ENCODE measurements at places on chromosomes 2 and 18.
A peak's percentile ranks its signal among the peaks of the same experiment; 100 is the strongest.

- DNase-seq = no peak
These were observed 436.7 kb downstream of the ZEB2 start for GRCh38 chr2:144083211-144083610.

DNA sequence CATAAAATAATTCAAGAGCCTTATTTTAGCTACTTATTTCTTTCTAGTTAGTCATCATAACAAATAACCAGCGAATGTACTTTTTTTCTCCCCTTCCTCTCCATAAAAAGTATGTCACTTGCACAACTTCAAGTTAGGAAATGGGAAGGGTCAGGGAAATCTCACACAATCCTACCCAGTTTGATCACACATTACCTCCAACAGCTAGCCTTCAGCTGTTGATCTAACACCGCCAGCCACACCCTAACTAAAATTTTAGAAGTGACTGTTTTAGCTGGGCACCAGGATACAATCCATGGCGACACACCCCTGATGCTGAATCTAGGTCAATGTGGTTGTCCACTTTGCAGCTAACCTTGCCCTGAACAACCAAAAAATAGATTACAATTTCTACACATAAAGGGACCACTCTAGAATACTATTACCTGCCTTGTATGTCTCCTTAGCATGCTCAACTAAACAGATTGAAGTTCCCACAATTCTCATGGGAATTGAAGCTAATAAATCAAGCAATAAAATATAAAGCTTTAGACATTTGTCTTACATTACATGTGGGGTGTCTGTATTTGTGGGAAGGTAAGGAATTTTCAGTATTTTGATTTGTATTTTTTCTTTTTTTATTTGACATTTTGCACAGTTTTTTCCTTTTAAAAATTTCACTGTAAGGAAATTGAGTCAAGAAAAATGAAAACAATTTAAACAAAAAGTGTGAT, 7.3 kb upstream of the COL3A1 start:
- DNase-seq = no peak

- peak; percentile 90 for DNase-seq
These were observed at the start of gene ENOSF1 for GRCh38 chr18:712401-713134. Gene ENOSF1, minus strand, starts transcription at chr18:712630. Its CDS starts 43 bp downstream, at chr18:712587.

DNA sequence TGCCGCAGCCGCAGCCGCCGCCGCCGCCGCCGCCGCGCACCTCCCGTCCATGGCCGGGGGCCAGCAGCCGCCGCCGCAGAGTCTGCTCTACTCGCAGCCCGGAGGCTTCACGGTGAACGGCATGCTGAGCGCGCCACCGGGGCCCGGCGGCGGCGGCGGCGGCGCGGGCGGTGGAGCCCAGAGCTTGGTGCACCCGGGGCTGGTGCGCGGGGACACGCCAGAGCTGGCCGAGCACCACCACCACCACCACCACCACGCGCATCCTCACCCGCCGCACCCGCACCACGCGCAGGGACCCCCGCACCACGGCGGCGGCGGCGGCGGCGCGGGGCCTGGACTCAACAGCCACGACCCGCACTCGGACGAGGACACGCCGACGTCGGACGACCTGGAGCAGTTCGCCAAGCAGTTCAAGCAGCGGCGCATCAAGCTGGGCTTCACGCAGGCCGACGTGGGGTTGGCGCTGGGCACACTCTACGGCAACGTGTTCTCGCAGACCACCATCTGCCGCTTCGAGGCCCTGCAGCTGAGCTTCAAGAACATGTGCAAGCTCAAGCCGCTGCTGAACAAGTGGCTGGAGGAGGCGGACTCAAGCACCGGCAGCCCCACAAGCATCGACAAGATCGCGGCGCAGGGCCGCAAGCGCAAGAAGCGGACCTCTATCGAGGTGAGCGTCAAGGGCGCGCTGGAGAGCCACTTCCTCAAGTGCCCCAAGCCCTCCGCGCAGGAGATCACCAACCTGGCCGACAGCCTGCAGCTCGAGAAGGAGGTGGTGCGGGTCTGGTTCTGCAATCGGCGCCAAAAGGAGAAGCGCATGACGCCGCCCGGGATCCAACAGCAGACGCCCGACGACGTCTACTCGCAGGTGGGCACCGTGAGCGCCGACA, 2.4 kb downstream of the POU3F3 start:
- no peak for DNase-seq

GRCh38 chr2:169182573-169182972, 113.2 kb downstream of the DHRS9 start:
- no peak for DNase-seq

DNA sequence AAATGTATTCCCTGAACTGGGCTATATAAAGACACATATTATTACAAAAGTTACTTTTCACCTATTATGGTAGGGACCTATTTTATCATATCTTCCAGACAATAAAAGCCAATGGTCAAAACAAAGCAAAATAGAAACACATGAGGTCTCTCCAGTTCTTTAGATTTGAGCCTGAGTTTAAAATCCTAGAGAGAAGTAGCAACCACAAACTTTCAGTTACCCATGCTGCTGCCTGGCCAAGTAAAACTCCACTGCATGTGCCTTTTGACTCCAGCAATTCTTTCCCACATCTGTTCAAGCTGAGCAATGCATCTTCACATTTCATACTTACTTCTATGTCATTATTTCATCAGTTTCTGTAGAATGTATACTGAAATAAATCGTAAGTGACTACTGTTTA, 405.3 kb downstream of the STK39 start:
- DNase-seq = no peak

All from CD4-positive, alpha-beta T cell treated with Interferon alpha-2 for 1 hour (primary cell).